ENCODE measurements at places on chromosomes 12 and 14.

DNA sequence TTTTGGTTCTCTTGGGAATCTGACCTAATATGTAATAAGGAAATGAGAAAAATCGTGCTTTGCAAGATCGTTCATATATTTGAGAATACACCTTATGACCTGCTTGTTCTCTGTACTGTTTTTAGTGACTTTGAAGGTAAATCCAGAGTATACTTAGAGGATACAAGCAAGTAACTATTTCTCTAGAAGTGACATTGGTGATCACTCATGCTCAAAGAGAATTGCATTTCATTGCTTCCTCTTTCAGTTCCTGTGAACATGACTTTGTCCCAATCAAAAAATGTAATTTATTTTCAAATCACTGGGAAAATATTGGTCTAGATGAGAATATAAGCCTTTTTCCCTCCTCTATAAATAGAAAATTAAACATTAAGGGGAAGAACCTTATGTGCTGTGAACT is 2.7 kb downstream of the KTN1 start:
- no peak for DNase-seq

DNA sequence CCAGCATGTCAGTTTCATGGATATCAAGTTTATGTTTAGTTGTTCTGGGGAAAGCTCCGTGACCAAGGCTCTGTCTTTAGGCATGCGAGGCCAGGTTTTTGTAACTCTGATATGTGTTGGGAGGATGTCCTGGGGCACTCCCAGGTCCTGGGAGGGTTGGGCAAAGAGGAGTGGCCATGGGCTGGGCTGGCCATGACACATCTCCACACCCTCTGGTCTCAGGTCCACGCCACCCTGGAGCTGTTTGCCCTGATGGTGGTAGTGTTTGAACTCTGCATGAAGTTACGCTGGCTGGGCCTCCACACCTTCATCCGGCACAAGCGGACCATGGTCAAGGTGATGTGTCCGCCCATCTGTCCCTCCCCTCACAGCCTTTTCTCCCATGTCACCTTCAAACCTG is 46.4 kb downstream of the TPCN1 start:
- DNase-seq = no peak

DNA sequence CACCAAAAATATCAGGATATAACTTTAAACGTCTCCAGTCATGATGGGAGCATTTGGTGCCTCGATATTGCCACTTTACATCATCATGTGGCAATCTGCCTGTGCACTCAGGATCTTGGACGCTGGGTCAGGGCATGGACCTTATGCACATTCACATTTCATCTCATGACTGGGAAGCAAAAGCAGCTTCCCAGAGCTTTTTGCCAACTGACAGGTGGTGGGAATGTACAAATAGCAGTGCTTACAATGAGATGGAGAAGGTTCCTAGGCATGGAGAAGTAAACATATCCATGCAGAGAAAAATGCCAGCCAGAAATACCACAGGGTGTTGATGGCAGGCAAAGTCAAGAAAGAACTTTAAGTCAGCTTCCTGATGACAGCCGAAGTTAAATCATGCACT is 30.3 kb downstream of the EFCAB11 start:
- DNase-seq = no peak

DNA sequence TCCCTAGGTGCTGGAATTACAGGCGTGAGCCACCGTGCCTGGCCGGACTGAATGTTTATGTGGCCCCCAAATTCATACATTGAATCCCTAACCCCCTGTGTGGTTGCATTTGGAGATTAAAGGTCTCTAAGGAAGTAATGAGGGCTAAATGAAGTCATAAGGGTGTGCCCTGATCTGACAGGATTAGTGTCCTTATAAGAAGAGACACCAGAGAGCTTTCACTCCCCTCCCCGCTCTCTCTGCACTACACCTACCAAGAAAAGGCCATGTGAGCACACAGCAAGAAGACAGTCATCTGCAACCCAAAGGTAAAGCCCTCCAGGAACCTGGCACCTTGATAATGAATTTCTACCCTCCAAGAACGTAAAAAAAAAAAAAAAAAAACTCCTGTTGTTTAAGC is 212.1 kb upstream of the CAND1 start:
- DNase-seq = no peak

GRCh38 chr12:91687052-91688017 is 458.3 kb downstream of the BTG1 start:
- DNase-seq = no peak

GRCh38 chr12:4939418-4940023 is 29.8 kb downstream of the KCNA1 start:
- no peak for DNase-seq

- no peak for DNase-seq
Observed at GRCh38 chr12:105206686-105207374, 29.1 kb downstream of the APPL2 start.

- DNase-seq = no peak
Observed at GRCh38 chr14:87524011-87524410, 469.0 kb downstream of the GALC start.

- no peak for DNase-seq
Observed at GRCh38 chr12:53300187-53300586, 692 bp downstream of the MYG1 start.

GRCh38 chr12:68627673-68628319 is 17.1 kb downstream of the RAP1B start:
- no peak for DNase-seq

DNA sequence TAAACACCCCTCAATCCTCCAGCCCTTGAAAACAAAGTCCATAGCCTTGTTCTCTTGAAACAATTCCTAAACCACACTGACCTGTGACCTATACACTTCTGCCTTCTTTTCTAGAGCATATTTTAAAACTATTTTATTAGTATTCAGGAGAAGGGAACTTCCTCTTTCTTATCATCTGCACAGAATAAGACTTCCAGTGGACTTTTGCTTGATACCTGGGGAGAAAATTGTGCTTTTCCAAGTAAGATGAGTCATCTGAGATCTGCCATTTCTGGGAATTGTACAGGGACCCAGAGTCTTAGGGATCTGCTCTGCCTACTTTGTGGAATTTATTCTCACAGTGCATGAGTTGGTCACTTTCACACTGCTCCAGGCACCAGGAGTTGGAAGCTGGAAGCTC is 10.5 kb upstream of the WNT5B start:
- DNase-seq = no peak

DNA sequence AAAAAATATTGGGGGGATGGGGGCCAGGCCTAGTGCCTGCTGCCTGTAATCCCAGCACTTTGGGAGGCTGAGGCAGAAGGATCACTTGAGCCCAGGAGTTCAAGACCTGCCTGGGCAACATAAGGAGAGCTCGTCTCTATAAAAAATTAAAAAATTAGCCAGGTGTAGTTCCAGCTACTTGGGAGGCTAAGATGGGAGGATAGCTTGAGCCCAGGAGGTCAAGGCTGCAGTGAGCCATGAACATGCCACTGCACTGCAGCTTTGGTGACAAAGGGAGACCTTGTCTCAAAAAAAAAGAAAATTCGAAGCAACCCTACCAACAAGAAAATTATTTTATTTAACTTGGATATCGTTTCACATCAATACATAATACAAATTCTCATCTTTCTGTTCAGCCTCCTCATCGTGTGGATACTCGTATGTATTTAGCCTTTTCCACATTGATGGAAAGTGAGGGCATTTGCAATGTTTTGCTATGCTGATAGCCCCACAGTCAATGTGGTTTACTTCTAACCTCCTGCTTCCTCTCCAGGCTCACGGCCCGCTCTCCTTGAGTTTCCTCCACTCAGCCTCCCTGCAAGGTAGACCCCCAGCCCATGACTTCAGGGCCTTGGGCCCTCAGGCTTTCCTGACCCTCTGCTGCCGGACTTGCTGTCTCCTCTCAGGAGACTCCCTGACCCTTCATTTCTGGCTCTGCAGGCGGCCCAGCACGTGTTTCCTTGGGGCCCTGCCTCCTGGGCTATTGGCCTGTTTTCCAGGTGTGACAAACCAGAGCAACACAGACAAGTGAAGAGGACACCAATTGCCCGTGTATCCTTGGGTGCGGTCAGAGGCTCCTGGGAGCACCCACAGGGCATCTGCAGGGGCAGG is 54.8 kb downstream of the NFKBIA start:
- no peak for DNase-seq

DNA sequence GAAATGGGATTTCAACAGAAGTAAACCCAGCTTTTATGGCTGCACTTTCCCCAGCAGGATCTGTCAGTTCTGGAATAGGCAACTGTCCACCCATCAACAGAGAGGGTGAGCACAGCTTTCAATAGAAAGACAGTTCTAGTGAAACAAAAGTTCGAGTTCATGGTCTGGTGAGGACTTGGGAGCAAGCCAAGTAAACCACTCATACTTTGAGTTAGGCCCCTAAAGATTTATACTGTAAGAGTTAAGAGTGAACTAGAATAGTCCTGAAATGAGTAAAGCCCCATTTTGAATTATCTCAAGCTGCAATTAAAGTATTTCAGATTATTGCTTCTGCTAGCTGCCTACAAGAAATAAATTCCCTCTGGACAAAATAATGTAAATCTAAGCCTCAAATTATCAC is 82.6 kb downstream of the METTL25 start:
- DNase-seq = no peak

- no peak for DNase-seq
Observed at GRCh38 chr12:71303199-71303598, 136.4 kb upstream of the LGR5 start.

- DNase-seq = no peak
Observed at GRCh38 chr14:97945631-97946030, 1148.4 kb downstream of the VRK1 start.

DNA sequence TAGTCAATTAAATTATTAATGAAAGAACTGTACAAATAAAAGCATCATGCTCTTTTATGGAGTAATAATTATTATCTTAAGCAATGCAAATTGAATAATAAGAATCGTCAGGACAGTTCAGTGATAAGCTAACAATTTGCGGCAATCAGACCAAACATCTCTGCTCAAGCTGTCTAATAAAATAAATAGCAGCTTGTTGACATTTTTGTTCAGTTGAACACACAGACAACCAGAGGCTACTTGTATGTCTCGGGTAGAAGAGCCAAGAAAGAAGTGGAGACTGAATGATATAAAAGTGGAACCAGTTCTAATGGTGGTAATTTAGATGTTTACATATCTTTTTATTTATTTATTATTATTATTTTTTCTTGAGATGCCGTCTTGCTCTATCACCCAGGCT is 57.4 kb upstream of the FOXN3 start:
- DNase-seq = no peak

- DNase-seq = no peak
Observed at GRCh38 chr14:73567358-73567757, 1.7 kb upstream of the ACOT2 start.

GRCh38 chr12:50747817-50748216 is 16.1 kb upstream of the ATF1 start:
- DNase-seq = no peak

GRCh38 chr14:80901260-80901659 is 40.3 kb downstream of the CEP128 start:
- DNase-seq = no peak

DNA sequence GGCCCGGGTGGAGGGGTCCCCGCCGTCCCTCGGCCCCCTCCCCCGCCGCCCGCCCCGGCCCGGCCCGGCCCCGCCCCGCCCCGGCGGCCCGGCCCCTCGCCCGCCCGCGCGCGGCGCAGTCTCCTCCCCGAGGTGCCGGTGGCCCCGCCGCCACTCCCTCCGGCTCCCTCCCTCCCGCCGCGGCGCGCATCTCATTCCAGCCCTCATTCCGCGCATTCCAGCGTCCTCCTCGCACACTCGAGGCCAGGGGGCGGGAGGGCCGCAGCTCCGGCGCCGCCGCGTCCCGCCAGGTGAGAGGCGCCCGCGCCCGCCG is at the start of gene TEAD4:
TSS of gene TEAD4 (plus strand) at position 206 of the 313 bp plus-strand sequence.
- DNase-seq = no peak

GRCh38 chr12:122835750-122836026 is 431 bp downstream of the HIP1R start:
- DNase-seq = no peak

DNA sequence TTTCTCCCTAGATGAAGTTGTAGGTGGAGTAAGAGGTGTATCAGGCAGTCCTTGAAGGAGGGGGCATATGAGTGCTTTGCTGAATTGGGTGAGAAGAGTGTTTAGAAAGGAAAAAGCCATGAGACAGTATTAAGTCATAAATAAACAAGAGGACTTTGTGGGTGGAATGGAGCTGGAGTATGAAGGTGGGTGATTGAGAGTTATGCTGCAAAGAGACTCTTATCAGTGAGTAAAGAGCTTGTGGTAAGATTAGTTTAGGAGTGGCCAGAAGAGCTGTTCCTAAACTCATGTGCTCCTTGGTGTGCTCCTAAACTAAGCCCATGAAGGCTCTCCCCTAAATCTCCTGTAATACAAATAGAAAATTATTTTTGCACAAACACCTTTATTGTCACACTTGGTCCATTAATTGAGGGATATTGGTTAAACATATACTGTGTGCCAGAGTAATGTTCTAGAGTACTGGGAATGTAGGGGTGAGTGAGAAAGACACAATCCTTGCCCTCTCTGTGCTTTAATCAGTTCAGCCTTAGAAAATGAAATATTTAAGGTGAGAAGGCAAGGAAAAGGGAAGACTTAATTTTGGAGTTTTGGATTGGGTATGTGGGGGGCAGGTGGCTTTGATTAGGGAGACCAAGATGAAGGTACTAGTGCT is 9.8 kb downstream of the CHPT1 start:
- no peak for DNase-seq

- DNase-seq = no peak
Observed at GRCh38 chr14:30980980-30981379, 44.5 kb upstream of the AP4S1 start.

DNA sequence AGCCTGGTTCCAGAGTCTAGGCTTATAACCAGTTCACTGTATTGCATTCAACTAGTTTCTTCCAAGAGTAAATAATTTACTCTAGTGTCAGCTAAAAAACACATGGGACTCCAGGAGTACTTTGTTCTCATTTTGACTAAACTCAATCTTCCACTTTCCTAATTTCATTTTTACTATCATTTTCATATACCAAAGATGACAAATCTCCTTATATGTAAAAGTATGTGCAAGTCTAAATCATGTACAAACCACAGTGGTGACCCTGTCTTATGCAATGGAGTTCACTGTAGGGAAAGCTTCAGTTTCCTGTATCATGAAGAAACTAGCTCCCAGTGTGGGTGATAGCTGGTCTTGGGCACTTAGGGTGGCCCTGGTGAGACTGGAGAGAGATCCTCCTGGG is 151.6 kb downstream of the HELB start:
- no peak for DNase-seq

- no peak for DNase-seq
Observed at GRCh38 chr12:83823386-83824045, 1089.1 kb downstream of the SLC6A15 start.

DNA sequence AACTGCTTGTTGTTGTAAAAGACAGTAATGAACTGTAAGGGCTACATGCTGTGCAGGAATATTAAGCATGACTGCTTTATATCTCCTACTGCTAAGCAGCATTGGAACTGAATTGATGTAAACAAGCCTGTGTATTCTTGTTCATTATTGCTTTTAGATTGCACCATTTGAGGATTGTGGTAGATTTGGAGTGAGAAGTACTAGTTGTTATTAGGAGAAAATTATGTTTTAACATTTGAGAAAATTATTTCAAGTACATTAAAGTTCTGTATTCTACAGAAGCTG is 212.7 kb downstream of the ERC1 start:
- DNase-seq = no peak

GRCh38 chr14:102262929-102263462 is 42.0 kb downstream of the MOK start:
- DNase-seq = no peak

GRCh38 chr14:58755031-58755925 is 117.5 kb downstream of the DACT1 start:
- no peak for DNase-seq

- DNase-seq = no peak
Observed at GRCh38 chr12:121390856-121391255, 9.1 kb upstream of the RNF34 start.
